ENCODE measurements at places on chromosomes 12 and 14.

DNA sequence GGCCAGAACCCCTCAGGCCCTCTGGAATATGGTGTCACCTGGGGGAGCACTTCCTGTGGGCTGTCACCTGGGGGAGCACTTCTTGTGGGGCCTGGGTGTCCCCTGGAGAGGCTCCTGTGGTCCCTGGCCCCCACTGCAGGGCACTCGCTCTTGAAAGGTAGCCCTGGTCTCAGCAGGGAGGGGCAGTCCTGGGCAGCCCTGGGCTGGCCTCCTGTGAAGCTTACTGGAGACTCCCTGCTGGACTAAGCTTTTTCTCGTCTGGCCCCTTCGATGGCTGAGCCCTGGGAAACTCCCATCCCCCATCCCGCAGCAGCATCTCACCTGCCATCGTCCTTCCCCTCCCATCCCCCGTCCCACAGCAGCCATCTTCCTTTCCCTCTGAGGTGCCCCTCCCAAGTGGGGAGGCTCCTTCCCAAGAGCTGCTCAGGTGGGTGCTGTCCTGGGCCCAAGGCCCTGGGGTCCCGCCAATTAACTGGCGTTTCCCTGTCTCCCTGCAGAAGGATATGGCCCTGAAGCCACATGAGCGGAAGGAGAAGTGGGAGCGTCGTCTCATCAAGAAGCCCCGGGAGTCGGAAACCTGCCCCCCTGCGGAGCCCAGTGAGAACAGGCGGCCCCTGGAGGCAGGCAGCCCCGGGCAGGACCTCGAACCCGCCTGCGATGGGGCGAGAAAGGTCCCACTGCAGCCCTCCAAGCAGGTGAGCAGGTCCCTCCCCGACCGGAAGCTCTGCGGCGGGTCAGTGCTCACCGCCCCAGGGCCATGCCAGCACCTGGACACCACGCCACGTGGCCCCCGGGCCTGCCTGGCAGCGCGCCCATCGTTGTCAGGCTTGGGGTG, 17.9 kb downstream of the FBRSL1 start:
- no peak for DNase-seq

GRCh38 chr12:21786041-21786531, 11.6 kb upstream of the KCNJ8 start:
- DNase-seq = no peak

- DNase-seq = no peak
Observed at GRCh38 chr12:91413581-91414546, 231.2 kb upstream of the DCN start.

GRCh38 chr14:51334566-51334965, 94.5 kb downstream of the TMX1 start:
- DNase-seq = no peak

GRCh38 chr12:64088431-64089349, 133.4 kb downstream of the KICS2 start:
- DNase-seq = no peak

DNA sequence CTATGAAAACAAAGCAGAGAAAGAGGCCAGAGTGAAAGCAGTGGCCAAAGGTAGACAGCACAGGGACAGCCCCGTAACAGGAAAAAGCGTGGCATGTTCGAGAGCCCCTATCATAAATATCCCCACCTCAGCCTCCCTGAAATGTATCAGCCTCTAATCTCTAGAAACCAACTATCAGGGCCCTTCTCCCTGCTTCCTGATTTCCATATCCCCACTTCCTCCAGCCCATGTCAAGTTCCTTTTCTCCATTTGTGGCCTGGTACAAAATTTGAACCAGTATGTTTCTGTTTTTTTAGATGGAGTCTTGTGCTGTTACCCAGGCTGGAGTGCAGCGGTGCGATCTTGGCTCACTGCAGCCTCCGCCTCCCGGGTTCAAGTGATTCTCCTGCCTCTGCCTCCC, 16.9 kb downstream of the DEPDC4 start:
- DNase-seq = no peak

- no peak for DNase-seq
Observed at GRCh38 chr12:63294327-63294632, 143.3 kb upstream of the AVPR1A start.

DNA sequence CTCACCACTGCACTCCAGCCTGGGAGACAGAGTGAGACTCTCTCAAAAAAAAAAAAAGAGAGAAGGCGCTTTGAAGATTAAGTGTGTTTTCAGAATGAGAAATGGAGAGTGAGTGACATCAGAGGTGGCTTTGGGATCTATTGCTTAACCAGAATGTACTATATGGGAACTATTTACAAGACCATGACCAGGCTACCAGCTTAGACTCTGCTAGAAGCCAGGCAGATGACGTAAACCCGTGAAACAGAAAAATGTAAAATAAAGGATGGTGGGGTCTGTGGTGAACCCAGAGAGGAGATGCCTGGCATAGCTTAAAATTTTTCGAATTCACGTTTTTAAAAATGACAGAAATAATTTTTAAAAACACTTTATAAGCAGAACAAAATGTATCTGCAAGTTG, 82.0 kb downstream of the IFT43 start:
- no peak for DNase-seq

DNA sequence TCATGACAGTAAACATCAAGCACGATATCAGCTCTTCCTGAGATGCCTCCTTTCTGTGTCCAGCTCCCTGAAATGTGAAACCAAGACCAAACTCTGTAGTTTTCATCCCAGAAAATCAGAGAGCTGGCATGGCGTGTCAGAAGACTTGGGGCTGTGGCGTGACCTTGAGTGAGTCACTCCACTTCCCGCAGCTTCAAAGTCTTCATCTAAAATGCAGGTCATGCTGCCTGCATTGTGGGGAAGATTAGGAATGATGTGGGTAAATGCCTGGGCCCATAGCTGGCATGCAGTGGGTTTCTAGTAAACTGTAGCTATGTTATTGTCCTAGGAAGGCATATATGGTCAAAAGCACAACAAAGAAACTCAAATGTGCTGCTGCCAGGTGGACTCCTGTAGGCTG, 28.8 kb downstream of the OAS2 start:
- no peak for DNase-seq

- no peak for DNase-seq
Observed at GRCh38 chr12:5396541-5396940, 35.4 kb upstream of the NTF3 start.

DNA sequence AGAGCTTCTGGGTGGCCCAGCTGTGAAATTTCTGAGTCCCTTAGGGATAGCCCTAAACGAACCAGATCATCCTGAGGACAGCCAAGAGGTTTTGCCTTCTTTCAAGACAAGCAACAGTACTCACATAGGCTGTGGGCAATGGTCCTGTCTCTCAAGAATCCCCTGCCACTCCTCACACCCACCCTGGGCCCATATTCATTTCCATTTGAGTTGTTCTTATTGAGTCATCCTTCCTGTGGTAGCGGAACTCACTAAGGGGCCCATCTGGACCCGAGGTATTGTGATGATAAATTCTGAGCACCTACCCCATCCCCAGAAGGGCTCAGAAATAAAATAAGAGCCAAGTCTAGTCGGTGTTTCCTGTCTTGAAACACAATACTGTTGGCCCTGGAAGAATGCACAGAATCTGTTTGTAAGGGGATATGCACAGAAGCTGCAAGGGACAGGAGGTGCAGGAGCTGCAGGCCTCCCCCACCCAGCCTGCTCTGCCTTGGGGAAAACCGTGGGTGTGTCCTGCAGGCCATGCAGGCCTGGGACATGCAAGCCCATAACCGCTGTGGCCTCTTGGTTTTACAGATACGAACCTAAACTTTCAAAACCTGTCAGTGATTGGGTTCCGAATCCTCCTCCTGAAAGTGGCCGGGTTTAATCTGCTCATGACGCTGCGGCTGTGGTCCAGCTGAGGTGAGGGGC, 38.9 kb downstream of the DAD1 start:
- DNase-seq = no peak

GRCh38 chr14:23620177-23620702, 15.9 kb upstream of the DHRS2 start:
- DNase-seq = no peak

- no peak for DNase-seq
Observed at GRCh38 chr12:89574736-89575208, 48.9 kb upstream of the POC1B start.

GRCh38 chr12:55955800-55956508, 9.9 kb downstream of the PMEL start:
- peak; percentile 21 for DNase-seq

- peak; percentile 36 for DNase-seq
Observed at GRCh38 chr14:49972131-49972671, 79.3 kb downstream of the ARF6 start.

DNA sequence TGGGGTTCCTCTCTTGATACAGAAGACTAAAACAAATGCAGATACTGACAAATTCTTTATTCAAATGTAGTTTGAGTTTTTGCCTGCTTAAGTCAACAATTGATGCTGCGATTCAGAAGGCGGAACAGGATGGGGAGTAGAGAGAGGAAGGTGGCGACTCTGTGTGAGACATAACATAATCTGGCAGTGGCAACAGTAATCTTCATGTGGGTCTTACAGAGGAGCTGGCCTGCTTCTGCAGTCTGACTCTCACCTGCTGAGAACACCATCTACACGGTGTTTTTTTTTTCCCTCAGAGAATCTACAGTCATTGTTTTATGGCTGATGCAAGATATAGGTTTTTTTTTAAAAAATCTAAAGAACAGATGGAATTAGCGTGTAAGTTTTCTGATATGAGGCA, 10.1 kb downstream of the CCDC92 start:
- no peak for DNase-seq

GRCh38 chr14:56152221-56152620, 34.0 kb downstream of the PELI2 start:
- no peak for DNase-seq

- no peak for DNase-seq
Observed at GRCh38 chr14:103110681-103111231, 12.5 kb upstream of the TNFAIP2 start.

DNA sequence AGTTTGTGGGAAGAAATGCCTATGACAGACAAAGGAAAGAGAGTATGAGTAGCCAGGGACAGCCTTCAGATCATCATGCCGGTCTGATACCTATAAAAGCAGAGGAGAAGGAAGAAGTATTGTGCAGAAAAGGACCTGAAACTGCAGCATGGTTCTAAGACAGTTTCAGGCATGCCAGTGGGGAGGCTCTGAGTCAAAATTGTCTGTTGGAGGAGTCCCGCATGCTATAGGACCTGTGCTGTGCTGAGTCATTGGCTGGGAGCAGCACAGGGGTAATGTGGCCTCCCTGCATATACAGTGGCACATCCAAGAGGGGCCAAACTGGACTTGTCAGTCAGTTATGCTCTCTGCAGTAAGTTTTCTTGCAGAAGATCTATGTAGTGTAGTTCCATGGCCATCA, 40.7 kb downstream of the NEUROD4 start:
- no peak for DNase-seq

- DNase-seq = peak; percentile 76
Observed at GRCh38 chr12:71662849-71663560, 643 bp downstream of the ZFC3H1 start.

DNA sequence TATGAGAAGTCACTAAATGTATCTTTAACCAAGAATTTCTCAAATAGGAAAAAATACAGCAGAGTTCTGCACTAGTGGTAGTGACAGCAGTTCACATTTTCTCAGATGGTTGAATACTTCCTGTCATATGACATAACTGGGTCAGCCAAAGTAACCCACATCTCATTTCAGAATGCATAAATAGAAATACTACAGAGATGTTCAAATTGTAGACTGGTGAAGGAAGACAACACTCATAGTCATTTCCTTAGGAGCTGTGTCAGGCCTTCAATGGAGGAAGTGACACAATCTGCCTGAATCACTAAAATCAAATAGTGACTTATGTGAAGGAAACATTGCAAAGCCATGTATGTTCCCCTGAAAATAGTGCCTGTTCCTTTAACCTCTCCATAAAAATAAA, 32.4 kb downstream of the FERMT2 start:
- peak; percentile 77 for DNase-seq

DNA sequence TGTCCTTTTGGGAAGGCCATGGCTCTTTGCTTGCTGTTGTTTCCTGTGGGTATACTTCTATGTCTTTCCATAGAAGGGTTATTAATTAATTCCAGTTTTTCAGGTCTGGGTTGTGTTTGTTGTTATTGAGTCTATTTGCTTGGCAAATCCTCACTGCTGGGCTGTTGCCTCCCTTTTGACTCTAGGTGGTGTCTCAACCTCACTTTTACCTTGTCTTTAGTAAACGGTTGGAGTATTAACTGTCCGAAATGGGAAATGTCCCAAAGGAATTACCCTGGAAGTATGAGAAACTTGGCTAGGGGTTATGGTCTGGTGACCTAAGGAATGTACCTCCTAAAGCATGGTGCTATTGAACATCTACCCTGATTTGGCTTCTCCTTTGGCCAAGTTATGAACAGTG, 16.7 kb downstream of the PRH1 start:
- DNase-seq = no peak

DNA sequence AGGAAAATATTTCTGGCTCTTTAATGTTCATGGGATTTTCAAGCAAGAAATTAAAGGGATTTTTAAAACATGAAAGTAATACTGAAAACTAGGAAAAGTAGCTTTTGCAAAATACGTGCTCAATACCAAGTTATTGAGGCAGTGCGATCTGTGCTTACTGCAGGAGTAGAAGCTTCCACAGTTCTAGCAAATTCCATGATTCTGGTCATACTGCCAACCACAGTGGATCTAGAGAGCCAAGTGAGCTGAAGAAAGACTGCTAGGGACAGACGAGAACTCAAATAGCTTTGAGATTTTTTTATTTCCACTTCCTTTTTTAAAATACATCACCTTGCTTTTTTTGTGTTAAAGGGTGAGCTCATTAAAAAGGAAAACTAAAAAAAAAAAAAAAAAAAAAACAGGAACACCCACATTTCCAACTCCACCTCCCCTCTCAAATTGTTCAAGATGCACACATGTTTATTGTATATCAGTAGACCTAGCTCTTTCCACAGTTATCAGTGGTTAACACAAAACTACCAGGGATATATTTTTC, 26.2 kb downstream of the EGLN3 start:
- DNase-seq = no peak

GRCh38 chr12:1934831-1935230, 16.4 kb upstream of the CACNA2D4 start:
- DNase-seq = no peak

DNA sequence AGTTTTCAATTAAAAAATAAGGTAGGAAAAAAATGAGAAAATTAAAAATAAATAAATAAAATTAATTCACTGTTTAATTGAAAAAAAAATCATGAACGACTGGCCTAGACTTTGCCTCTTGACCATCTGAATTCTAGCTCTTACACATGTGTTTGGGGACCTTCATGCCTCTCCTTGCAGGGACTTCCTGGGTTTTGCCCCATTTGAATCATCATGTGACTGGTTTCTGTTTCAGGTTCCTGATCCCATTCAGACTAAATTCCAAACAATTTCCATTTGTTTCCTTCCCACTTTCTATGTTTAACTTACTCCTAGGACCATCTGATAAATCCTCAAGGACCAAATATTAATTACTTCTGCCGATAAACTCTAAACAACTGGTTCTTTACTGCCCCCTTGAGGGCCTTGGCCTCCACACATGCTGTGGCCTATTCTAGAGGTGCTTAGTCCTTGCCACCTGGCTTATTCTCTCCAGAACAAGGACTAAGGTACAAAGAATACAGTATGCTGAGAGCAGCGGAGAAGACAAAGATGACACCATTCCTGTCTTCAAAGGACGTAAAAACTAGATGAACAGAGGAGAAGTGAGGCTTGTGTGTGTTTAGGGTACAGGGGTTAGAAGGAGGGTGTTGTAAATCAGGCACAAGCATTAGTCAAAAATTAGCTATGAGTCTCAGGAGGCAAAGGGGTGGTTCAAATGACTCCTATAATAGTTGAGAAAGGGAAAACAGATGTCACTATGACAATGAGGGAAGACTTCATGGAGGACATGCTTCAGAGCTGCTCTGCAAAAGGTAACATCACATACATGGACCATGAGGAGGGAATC, 125.8 kb upstream of the AVPR1A start:
- no peak for DNase-seq

GRCh38 chr14:66117600-66117999, 368.6 kb upstream of the CCDC196 start:
- no peak for DNase-seq

- DNase-seq = no peak
Observed at GRCh38 chr14:44166611-44167010, 340.5 kb downstream of the FSCB start.
